ENCODE measurements at places on chromosomes 4 and X.

GRCh38 chr4:79250887-79251286 is 75.0 kb downstream of the NAA11 start:
- DNase-seq = no peak

DNA sequence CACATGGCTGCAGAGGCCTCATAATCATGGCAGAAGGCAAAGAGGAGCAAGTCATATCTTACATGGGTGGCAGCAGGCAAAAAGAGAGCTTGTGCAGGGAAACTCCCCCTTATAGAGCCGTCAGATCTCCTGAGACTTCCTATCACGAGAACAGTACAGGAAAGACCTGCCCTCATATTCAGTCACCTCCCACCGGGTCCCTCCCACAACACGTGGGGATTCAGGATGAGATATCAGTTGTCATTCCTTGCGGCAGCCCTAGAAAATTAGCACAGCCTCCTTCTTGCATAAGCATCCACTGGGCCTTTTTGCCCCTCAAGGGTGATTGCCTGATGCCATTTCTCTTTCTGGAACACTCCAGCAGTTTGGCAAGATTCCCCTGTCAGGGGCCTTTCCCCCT is 61.7 kb upstream of the STX18 start:
- DNase-seq = no peak

- DNase-seq = no peak
Observed at GRCh38 chr4:114690571-114690970, 92.0 kb downstream of the UGT8 start.

- no peak for DNase-seq
Observed at GRCh38 chrX:15679246-15679645, 14.6 kb upstream of the CLTRN start.

GRCh38 chrX:14718403-14718802 is 154.5 kb downstream of the FANCB start:
- no peak for DNase-seq

- no peak for DNase-seq
Observed at GRCh38 chr4:156673483-156673882, 298.1 kb downstream of the PDGFC start.

GRCh38 chr4:101288365-101289145 is 58.8 kb downstream of the PPP3CA start:
- DNase-seq = no peak

DNA sequence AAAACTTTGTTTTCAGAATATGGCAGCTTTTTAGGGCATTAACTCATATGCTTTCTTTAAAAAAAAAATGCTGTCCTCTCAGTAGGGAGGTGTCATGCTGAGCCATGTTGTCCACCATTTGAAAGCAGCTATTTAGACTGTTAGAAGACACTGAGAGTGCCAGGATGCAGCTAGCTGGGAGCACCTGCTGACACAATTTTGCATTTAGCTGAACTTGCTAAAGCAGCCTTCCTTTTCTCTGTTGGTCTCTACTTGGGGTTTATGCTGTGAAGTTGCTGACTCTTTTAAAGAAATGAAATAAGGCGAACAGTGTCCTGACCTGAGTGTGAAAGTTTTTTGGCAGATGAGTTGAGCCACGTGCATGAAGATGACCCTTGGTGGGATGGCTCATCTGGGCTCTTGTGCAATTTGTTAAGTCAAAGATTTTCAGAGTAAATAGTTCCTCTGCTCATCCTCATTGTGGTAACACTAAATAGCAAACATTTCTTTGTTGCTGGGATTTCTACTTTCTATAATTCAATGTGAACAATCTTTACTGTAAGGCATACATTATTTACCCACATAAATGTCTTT is 64.5 kb downstream of the CDS1 start:
- DNase-seq = no peak
